ENCODE measurements at places on chromosomes 5 and 9. TPM values are rescaled to one million over a fixed set of nuclear protein-coding genes. Genes with fewer than 3 reads are reported as not detected.

- H3K36me3 ChIP-seq: no peaks in the 10 kb centered on the region
- H3K4me3 ChIP-seq: no peak overlapping the region
- H3K27me3 ChIP-seq: no peaks in the 10 kb centered on the region
- DNase-seq: no peak
- H3K27ac ChIP-seq: no peak overlapping the region
These were observed 1087.9 kb upstream of the NUDT12 start for GRCh38 chr5:104650313-104651055.

GRCh38 chr5:15183520-15183919 is 311.9 kb upstream of the ANKH start:
- no peaks in the 10 kb centered on the region for H3K4me1 ChIP-seq
- H3K27me3 ChIP-seq: no peaks in the 10 kb centered on the region
- H3K27ac ChIP-seq: no peak overlapping the region

GRCh38 chr9:22240619-22241018 is 206.0 kb upstream of the DMRTA1 start:
- no peak overlapping the region for H3K27ac ChIP-seq
- H3K27me3 ChIP-seq: no peaks in the 10 kb centered on the region
- DNase-seq: no peak
- H3K4me1 ChIP-seq: peaks cover 2% of the 10 kb centered on the region

Gene NR5A1
- not detected for polyA plus RNA-seq

GRCh38 chr5:148902478-148902877 is 76.1 kb downstream of the ADRB2 start:
- no peaks in the 10 kb centered on the region for H3K36me3 ChIP-seq
- no peaks in the 10 kb centered on the region for H3K4me1 ChIP-seq
- no peaks in the 10 kb centered on the region for H3K27me3 ChIP-seq
- no peak for DNase-seq
- H3K4me3 ChIP-seq: no peak overlapping the region

Gene PAPPA
- polyA plus RNA-seq: 0.03 TPM

DNA sequence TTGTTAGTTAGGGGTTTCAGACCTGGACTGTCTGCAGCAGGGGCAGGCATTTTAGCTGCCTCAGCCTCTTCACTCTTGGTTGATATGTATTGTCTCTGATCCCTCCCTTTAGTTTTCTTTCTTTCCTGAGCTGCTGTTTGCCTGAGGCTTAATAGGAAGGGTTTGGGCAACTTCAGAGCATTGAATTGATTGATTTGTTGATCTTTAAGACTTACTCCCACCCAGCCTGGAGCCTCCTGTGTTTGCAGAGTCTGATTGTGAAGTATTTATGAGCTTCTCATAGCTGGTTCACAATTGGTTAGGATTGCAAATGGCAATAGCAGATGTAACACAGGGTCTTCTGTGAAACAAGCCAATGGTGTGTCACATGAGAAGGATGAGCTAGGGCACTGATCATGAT is 671.8 kb upstream of the SEMA6A start:
- H3K27me3 ChIP-seq: no peaks in the 10 kb centered on the region
- H3K4me1 ChIP-seq: no peaks in the 10 kb centered on the region
- H3K4me3 ChIP-seq: no peak overlapping the region
- no peaks in the 10 kb centered on the region for H3K36me3 ChIP-seq
- DNase-seq: no peak

- no peaks in the 10 kb centered on the region for H3K27me3 ChIP-seq
- DNase-seq: no peak
- H3K36me3 ChIP-seq: no peaks in the 10 kb centered on the region
- H3K27ac ChIP-seq: peak overlapping the region; percentile 84
These were observed 17.3 kb downstream of the NFIB start for GRCh38 chr9:14296495-14297113.

GRCh38 chr9:136551401-136552116 is 5.7 kb upstream of the NOTCH1 start:
- H3K27ac ChIP-seq: peak overlapping the region; percentile 23
- no peak for DNase-seq
- H3K36me3 ChIP-seq: no peaks in the 10 kb centered on the region
- no peaks in the 10 kb centered on the region for H3K27me3 ChIP-seq
- peaks cover 37% of the 10 kb centered on the region for H3K4me1 ChIP-seq
- H3K4me3 ChIP-seq: no peak overlapping the region

Gene ESM1
- 0.08 TPM for polyA plus RNA-seq

Gene HSPA5
- 135 TPM for polyA plus RNA-seq

Gene GRM6
- polyA plus RNA-seq: not detected

Gene PCDHA12
- polyA plus RNA-seq: not detected

Gene LIFR
- polyA plus RNA-seq: 10.5 TPM

DNA sequence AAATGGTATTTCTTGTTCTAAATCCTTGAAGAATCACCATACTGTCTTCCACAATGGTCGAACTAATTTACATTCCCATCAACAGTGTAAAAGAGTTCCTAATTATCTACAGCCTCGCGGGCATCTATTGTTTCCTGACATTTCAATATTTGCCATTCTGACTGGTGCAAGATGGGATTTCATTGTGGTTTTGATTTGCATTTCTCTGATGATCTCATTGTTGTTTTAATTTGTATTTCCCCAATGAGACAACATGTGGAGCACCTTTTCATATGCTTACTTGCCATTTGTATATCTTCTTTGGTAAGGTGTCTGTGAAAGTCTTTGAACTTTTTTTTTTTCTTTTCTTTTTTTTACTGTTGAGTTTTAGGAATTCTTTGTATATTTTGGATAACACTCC is 473.6 kb downstream of the KCTD16 start:
- H3K4me1 ChIP-seq: no peaks in the 10 kb centered on the region
- H3K36me3 ChIP-seq: no peaks in the 10 kb centered on the region
- H3K4me3 ChIP-seq: no peak overlapping the region
- no peak overlapping the region for H3K27ac ChIP-seq
- DNase-seq: no peak

DNA sequence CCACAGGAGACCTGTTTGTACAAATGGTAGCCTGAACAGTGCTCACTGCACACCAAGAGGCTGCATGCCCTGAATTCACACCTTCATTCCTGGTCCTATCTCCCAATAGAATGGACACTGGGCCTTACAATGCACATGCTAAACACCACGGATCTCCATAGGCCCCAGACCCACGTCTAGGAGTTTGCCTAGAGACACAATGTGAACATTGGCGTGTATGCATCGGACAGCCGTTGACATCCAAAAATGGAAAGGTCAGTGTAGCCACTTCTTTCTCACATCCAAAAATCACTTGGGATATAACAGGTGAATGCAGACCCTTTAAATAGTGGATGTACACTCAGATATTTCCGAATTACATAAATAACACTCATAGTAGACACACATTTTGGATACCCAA is 927 bp downstream of the PAX5 start:
- H3K27me3 ChIP-seq: peaks cover 55% of the 10 kb centered on the region
- no peaks in the 10 kb centered on the region for H3K36me3 ChIP-seq
- H3K4me1 ChIP-seq: peaks cover 29% of the 10 kb centered on the region
- H3K4me3 ChIP-seq: no peak overlapping the region
- H3K27ac ChIP-seq: no peak overlapping the region
